SK-N-MC (cell line): ENCODE measurements at places on chromosomes 11 and 22.

- no peak for DNase-seq
Measured at GRCh38 chr11:36312611-36313472, 16.8 kb downstream of the PRR5L start.

- DNase-seq: no peak
Measured at GRCh38 chr11:16434036-16434435, 77.7 kb upstream of the SOX6 start.

GRCh38 chr11:60927600-60927999 lies 3.3 kb downstream of the TMEM132A start:
- DNase-seq: no peak

GRCh38 chr11:32109138-32109537 lies 18.3 kb downstream of the RCN1 start:
- DNase-seq: no peak

DNA sequence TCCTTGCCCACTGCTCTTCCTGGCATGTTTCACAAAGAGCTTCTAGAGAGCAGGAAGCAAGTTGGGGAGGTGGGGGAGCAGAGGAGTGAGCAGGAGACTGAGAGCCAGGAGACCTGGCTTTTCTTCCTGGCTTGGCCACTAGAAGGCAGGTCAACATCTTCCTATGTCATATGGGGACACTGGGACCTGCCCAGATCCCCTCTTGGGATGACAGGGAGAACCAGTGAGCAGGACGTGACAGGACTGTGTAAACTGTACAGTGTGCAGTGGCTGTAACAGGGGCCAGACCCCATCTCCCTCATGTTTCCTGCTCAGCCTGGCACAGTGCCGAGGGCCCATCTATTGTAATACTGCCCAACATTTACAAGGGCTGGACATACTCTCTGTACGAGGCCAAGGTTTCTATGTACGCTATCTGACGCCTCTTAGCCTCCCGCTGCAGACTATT lies 29.4 kb downstream of the GDPD5 start:
- no peak for DNase-seq

DNA sequence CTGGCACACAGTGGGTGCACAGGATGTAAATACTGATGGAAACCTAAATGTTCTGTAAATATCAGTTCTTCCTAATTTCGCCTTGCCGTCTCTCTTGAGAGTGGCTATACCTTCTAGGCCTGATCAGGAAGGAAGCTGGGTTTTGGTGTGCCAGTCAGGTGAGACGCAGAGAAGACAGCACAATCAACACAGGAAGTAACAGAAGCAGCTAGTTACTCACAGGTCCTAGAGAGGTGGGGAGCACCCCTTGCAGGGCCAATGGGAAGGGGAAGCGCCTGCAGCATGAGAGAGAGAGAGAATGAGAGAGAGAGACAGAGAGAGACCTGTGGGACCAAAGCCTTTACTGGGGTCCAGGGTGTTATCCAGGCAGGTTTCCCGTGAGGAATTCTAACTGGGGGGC lies 80.8 kb downstream of the FBLN1 start:
- no peak for DNase-seq

GRCh38 chr11:32069361-32070058 lies 21.4 kb upstream of the RCN1 start:
- DNase-seq: no peak

GRCh38 chr22:17046566-17047348 lies 38.0 kb upstream of the IL17RA start:
- no peak for DNase-seq

DNA sequence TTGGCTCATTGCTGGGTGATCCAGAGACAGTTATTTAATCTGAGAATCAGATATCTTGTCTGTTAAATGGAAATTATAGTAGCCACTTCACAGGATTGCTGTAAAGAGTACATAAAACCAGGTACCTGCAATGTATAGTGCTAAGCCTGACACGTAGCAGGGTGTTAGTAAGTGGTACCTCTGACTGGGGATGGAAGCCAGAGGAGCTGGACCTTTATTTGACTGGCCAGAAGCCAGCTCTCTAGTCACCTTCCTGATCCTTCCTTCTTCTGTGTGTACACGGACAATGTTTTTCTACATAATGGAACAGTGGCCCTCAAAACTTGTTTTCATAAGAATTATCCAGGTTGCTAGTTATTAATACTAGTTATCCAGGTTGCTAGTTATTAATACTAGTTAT lies 25.5 kb upstream of the EHF start:
- no peak for DNase-seq

DNA sequence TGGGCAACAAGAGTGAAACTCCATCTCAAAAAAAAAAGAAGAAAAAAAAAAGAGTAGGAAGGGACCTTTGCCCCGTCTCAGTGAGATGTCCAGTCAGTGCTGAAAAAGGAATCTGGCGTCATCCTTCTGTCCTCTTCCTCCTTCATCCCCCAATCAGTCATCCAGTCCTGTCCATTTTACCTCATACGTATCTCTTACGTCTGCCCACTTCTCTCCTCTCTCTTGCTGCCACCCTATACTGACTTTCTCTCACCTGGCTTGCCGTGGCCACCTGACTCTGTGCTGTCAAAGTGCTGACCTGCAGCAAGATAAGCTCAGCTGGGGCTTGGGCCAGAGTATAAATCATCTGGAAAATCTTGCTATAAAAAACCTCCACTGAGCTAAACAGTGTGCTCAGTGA lies 13.6 kb downstream of the SEPTIN3 start:
- DNase-seq: no peak
